ENCODE measurements at places on chromosomes 6 and 20.

- no peak for DNase-seq
Observed at GRCh38 chr6:139029470-139030227, 1.1 kb downstream of the ABRACL start.

GRCh38 chr6:61953851-61954250 is 332.2 kb downstream of the KHDRBS2 start:
- no peak for DNase-seq

DNA sequence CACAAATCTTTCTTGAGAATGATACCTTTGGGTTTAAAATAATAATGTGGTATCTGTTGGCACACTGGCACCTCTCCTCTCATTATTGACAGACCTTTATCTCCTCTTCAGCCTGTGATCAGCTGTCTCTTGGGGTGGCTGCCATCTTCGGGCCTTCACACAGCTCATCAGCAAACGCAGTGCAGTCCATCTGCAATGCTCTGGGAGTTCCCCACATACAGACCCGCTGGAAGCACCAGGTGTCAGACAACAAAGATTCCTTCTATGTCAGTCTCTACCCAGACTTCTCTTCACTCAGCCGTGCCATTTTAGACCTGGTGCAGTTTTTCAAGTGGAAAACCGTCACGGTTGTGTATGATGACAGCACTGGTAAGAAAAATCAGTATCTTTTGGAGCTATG is 232.8 kb downstream of the GRIK2 start:
- no peak for DNase-seq

- DNase-seq: no peak
Observed at GRCh38 chr20:10639077-10639736, 34.6 kb downstream of the JAG1 start.

DNA sequence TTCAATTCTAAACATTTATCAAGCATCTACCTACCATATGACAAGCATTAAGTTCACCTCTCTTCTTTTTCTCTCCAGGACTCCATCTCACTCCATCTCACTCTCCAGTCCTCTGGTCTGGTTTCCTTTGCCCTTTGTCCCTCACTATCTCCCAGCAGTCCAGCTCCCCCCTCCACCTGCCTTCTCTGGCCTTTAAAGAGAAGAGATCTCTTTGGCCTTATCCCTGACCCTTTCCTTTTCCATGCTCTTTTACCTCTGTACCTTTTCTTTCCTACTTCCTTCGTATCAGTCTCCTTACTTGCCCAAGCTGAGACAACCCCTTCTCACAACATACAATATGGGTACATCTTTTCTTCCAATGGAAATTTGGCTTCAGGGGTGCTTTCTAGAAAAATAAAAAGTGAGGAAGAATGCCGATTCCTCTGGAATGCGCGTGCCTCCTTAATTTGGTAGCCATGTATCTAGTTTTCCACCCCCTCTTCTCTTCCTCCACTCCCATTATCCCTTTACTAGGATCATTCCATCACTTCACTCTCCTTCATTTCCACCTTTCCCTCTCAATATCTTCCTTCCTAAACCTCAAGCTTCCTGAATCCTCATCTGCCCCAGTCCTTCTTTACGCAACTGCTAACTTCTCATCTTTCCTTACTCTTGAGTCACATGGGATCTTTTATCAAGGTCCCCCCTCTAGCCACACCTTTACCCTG is 745 bp upstream of the AGPAT1 start:
- no peak for DNase-seq

DNA sequence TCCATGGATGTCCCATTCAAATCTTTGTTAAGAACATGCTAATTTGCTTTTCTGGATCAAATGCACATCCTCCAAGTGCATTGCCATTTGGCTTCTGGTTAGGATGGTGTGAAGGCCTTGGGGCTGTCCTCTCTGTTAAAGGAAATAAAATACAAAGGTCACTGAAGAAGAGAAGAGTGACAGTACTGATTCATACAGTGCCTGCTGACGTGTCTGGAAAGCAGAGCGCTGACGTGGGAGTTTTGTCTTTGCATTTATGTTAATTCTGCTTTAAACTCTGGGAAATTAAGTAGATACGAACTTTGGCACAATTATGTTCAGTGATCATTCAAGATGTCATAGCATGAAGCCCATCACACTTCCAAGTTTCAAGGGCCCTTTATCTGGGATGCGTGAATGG is 33.2 kb downstream of the SYNDIG1 start:
- DNase-seq: no peak

- no peak for DNase-seq
Observed at GRCh38 chr6:51648236-51648635, 439.2 kb downstream of the PKHD1 start.

GRCh38 chr20:15375836-15376235 is 1038.4 kb upstream of the FLRT3 start:
- no peak for DNase-seq

- DNase-seq: no peak
Observed at GRCh38 chr6:106168097-106168888, 82.2 kb downstream of the PRDM1 start.

- no peak for DNase-seq
Observed at GRCh38 chr20:56316051-56316450, 42.7 kb upstream of the FAM210B start.

DNA sequence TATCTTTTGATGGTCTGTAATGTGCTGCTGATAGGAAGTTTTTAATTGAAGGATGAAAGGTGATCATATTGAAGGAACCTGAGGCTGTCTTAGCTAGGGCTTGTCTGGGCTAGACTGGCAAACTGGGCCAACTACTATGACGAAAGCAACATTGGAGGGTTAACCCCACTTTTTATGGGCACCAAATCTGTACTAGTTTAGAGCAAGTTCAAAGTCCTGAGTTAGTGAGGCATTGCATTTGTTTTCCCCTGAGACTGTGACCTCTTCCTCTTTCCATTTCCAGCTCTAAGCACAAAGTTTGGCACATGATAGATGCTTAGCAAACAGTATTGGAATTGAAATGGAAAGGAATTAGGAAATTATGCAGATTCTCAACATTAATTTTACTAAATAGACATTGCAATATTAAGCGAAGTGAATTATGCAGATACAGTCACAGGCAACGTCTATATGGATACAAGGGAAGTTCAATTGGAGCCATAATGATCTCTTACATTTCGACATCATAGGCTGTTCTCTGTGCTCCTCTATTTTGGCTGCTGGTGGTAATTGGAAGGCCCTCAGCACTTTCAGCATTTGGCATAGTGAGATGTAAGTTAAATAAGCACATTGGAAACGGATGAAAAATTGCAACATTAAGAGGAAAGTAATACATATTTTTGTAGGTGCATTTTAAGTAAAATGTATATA is 22.2 kb downstream of the CEP57L1 start:
- no peak for DNase-seq

- no peak for DNase-seq
Observed at GRCh38 chr6:78831492-78831891, 35.9 kb upstream of the IRAK1BP1 start.

DNA sequence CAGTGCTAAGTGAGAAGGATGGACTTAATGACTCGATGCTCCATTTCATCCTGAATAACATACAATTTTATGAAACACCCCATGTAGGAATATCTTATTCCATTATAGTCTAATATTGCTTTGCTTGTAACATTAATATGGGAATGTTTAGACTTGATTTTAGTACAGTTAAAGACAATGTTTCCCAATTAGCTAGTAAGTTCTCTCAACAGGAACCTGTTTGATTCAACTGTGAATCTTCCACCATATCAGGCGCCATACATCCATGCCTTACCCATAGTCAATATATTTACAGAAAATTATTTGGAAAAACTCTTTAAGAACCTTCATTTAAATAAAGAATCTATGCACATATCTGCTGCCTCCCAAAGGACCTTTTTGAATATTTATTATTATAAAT is 3.3 kb downstream of the NDRG3 start:
- no peak for DNase-seq

- no peak for DNase-seq
Observed at GRCh38 chr6:35903679-35904078, 17.2 kb downstream of the SRPK1 start.

DNA sequence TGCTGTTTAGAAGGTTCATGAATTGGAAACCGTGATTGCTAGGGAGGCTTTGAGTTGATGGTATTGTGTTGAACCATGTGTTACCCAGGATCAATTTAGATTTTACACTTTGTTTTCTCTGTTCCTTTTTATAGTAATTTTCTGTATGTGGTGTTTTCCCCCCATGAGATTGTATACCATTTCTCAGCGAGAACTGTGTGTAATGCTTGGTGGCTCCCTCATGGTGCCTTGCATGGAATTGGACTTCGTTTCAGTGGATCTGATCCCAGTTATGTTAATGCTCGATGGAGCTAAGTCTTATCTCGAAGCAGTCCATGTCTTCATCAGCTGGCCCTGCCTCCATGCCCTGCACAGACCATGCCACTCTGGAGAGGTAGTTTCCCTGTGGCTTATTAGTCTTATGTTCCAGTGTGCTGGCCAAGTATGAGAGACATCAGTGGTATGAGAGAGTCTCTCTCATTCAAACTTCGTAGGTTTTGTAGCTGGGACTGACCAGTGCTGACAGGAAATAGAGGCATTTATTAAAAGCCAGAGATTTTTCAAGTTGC is 18.7 kb downstream of the PTPN1 start:
- no peak for DNase-seq

- DNase-seq: no peak
Observed at GRCh38 chr20:10532361-10532760, 97.3 kb downstream of the SLX4IP start.

Data from T-helper 17 cell (primary cell).